Bone marrow (tissue), 2 donors: ENCODE measurements at places on chromosomes 7 and 10.

DNA sequence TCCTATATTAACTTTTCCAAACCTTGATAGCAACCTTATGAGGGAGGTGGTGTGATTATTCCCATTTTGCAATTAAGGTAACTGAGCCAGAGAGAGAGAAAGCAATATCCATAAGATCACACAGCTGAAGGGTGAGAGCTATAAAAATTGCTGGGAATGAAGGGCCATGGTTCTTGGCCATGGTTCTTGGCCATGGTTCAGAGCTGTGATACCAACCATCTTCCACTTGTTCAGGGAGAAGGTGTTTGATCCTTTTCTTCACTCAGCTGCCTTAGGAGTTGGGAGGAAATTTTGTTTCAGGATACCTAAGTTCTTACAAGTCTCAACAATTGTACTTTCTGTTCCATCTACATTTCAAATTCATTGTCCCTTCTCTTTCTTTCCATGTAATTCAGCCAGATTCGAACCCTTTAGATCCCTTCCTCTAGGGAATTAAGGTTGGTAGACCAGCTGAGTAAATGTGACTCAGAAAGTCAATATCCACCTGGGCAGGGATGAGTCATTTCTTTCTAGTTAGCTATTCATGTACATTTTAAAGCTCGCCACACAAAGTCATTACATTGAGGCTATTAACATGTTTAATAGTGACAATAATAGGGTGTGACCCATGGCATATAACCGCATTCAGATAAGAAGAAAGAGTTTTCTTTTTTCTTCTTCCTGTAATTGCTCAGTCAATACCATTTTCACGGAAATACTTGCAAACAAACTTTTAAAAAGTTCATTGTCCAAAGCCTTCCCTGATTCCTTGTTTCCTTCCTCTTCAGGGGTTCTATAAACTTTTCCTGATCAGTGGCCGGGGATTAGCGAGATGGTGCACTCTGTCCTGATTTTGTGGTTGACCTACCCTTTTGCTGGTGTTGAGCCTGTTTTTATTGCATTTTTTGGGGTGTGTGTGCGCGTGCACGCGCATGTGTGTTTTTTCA is 143.4 kb downstream of the TCF7L2 start:
- DNase-seq: no peak

- no peak for DNase-seq
Measured at GRCh38 chr7:30206942-30207341, 72.2 kb downstream of the MTURN start.

GRCh38 chr7:36526863-36527548 is 137.3 kb downstream of the ANLN start:
- DNase-seq: no peak

- DNase-seq: no peak
Measured at GRCh38 chr10:68831961-68832455, 4.7 kb downstream of the STOX1 start.

DNA sequence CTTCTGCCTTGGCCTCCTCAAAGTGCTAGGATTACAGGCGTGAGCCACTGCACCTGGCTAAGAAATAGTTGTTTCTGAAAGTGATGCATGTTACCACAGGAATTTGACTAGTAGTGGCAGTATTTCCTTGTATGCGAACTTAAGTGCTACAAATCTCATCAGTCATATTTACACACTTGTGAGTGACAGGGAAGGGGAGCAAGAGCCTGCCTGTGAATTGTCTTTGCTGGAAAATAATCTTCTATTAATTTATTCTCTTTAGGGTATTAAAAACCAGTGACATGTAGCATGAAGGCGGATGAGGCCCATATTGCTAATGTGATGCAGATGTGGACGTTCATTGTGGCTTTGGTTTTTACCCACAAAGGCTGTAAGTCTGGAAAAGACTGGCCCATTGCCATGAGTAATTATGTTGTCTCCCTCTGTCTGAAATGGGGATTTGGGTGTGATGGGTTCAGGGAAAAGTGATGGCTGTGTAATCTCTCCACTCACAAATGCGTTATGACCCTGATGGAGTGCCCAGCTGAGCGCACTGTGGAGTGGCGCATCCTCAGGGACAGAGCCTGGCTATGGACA is 97.6 kb downstream of the CCNY start:
- DNase-seq: no peak

- no peak for DNase-seq
Measured at GRCh38 chr10:129398711-129399141, 68.3 kb upstream of the MGMT start.

- no peak for DNase-seq
Measured at GRCh38 chr10:118455181-118455695, 113.1 kb upstream of the FAM204A start.

- DNase-seq: no peak
Measured at GRCh38 chr7:42445691-42446090, 208.7 kb upstream of the GLI3 start.

DNA sequence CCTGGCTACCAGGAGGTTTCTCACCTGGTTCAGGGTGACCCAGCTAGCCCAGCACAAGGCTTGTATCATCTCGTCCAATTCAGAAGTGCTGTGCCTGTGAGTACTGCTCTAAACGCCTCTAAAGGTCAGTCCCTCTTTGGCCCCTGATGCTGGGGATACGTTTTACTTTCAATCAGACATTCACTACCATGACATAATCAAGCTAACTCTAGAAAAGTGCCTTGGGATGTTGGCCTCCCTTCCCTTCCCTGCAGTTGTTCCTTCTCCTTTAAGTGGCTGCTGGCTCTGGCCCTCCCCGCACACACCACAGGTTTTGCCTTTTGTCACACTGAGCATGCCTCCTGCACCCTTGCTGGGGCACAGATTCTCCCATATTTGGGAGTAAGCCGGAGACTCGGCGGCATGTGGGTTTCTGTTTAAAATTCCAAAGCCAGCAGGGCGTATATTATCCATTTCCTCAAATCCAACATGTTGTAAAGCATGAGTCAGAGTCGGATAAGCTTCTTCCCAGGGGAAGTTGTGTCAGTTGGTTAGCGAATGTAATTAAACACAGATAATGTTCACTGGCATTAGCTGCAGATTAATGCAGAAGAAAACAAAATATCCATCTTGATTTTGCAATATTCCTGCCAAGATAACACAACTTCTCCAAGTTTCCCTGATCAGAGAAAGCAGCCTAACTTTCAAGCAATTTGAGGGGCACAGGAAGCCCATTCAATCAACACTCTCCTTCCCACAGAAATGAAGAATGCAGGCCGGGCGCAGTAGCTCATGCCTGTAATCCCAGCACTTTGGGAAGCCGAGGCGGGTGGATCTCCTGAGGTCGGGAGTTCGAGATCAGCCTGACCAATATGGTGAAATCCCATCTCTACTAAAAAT is 31.8 kb upstream of the VCL start:
- no peak for DNase-seq

DNA sequence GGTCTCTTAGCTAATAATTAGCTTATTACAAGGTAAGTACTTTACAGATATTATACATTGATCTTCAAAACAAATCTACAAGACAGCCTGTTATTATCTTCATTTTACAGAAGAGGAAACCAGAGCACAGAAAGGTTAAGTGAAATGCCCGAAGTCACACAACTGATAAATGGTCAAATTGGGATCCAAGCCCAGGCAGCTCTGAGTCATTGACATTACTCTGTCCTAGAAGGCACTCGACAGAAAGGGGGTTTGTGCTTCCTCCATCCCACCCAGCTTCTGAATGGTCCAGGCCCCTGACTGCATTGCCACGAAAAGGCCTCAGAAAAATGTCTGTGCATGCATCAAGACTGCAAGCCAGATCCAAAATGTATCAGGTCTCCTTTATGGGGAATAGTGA is 81.3 kb upstream of the ZNF438 start:
- DNase-seq: no peak

DNA sequence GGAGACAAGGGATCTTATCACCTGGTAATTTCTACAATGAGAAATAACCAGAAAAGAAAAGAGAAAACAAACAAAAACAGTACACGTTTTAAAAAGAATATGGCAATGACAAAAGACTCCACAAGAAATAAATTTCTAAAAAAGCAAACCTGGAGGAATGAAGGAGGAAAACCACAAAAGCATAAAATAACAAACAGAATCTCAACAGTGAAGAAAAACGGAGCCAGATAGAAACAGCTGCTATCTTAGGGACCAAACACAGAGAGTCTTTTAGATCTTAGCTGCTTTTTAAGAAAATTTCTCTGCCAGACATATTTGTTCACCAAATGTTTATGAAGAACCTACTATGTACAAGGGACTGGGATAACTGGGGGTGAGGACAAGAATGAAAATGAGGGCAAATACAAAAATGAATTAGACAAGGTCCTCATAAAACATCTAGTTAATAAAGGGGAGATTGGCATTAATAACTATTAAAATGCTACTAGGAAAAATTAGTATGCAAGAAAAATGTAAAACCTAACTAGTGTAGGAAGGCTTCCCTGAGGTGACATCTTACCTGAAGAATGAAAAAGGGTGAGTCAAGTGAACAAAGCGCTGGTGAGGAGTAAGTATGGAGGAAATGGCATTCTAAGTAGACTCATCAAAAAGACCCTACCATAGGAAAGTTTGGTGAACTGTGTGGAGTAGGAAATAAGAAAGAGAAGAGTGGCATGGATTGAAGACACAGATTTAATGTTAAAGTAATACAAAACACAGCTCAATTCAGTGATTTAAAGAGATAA is 34.3 kb downstream of the WASL start:
- DNase-seq: no peak

DNA sequence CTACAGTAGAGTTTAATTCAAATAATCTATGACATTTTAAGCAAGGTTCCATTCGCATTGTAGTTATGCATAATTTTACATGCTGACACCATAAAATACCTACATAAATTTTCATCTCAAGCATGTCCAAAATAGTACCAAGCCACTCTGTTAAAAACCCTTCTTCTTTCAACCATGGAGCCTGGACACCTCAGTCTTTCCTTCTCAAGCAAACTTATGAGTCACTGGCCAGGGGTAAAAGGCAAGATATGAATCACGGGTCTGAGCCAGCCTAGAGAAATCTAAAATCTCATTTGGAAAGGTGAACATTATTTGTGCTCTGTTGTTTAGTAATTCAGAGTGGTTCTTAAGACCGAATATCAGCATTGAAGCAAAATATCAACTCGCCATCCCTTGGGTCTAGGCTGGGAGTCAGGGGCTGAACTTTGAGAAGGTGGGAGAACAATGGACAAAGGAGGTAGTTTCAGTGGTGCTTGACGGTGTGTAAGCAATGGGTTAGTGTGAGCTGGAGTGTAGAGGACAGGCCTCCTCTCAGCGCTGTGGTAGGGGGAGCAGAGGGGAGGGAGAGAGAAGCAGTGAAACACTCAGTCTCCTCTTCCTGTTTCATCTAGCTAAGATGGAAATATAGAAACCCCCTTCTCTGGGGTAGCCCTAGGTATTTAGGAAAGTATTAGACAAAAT is 19.1 kb upstream of the GPAM start:
- no peak for DNase-seq

- DNase-seq: no peak
Measured at GRCh38 chr10:25786161-25786560, 147.9 kb upstream of the MYO3A start.
